ENCODE measurements at places on chromosomes 2 and 18.

DNA sequence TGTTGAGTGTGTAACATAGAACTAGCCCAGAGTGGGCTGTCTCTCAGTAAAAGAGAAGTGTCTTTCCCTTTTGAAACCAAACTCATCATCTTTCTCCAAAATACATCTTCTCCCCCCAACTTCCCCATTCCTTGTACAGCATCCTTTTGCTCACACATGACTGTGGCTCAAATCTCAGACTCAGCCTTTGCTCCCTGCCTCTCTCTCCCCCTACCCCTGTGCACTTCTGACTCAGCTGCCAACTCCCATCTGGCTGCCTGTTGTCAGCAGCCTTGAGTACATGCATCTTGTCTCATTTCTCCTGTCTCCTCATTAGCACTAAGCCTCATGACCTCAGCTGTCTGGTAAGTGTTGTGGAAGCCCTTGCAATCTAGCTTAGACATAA is 18.1 kb upstream of the MGAT4A start:
- DNase-seq = no peak

GRCh38 chr2:8767324-8767723 is 70.1 kb downstream of the KIDINS220 start:
- DNase-seq = no peak

DNA sequence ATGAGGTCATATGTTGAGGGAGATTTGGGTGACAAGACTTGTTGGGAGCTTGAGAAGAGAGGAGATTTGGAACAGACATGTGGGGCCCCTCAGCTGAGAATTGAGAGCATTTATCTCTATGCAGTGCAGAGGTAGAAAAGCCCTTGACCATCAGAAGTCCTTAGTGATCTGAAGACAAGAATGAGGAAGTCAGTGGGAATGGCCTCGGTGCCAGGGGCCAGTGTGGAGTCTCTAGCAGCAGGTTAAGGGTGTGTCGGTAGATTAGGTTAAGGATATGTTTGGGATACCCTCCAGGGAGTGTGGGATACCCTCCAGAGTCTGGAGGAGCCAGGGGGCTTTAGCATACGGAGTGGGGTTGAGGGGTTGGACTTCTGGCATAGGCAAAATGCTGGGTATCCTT is 41.6 kb downstream of the FBXO48 start:
- no peak for DNase-seq

GRCh38 chr2:232842689-232843088 is 27.4 kb upstream of the SNORC start:
- DNase-seq = no peak

DNA sequence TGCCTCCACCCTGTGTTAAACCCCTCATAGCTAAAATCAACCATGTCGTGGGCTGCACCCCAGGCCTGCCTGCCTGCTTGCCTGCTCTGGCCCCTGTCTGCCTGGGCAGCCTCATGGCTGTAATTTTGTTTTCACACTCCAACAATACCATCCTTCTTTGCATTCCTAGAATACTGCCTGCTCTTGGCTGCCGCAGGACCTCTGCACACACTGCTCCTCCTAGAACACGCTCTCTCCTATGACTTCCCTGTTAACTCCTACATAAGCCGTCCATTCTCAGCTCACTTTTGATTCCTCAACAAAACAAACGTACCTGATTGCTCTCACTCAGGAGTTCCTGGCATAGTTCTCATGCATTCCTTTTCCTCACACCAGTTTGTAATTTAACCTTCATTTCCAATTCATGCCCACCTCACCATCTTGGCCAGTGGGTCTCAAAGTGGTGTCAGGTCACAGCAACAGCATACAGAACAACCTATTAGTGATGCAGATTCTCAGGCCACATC is 2.5 kb downstream of the UXS1 start:
- no peak for DNase-seq

DNA sequence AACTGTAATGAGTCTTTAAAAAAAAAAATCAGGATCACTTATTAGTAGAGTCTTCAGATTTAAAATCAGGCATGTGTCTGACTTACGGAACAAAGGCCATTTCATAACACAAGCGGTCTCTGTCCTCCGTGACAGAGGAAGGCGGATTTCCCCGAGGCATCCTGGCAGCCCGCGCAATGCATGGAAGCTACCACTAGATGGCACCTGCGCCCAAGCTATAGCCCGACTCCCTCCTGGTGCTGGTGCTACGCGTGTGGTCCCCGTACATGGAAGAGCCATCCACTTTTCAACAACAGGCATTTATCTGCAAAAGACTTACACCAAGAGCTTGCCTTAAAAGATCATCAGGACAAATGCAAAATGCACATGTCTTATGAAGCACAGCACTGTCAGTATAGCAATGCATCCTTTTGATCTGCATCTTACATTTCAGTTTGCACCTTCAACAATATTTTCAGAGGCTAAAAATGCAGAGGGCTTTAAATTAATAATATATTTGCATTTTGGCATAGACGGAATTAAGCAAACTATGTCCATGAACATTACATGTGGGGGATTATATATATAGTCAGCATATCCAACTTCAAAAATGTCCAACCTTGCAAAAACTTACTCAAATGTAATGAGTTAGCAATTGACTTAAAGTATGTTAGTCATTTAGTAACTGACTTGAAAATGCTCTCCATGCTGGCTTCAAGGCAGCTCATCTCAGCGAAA is 96.0 kb downstream of the ZNF516 start:
- peak; percentile 94 for DNase-seq

DNA sequence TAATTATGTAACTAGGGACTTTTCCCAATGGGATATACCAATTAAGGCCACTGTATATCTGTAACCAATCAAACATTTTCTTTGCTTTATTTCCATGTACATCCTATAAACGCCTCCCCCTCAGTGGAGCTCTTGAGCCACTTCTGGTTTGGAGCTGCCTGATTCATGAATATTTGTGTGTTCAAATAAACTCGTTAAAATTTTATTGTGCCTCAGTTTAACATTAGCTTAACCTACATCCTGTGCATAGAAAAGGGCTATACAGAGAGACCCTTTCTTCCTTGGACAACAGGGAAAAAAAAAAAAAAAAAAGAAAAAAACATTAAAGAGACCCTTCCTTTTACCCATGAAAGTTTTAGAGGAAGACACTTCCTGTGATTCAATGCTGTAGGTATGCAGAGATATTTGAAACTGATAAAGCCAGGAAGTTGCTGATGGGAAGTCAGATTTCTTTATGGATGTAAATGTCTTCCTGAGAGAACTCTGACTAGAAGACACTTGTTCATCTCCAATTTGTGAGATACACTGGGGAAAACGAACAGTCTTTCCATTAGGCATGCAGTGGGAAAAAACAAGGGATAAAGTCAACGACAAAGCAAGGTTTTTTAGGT is 614.6 kb upstream of the SOX11 start:
- DNase-seq = no peak

DNA sequence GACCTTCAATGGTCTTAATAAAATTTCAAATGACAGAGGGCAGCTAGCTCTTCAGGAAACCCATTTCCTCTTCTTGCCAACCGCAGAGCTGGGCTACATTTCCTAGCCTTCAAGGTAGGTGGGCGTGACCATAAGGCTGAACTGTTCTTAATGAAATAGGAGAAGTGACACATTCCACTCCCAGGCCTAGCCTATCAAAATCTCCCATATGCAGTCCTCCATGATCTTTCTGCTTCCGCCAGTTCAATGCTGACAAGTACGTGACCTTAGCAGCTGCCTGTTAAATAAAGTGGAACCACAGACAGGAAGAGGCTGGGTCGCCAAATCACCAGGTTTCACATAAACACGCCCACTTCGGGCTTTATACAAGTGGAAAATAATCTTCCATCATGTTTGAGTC is 13.2 kb downstream of the SERPINE2 start:
- DNase-seq = no peak

DNA sequence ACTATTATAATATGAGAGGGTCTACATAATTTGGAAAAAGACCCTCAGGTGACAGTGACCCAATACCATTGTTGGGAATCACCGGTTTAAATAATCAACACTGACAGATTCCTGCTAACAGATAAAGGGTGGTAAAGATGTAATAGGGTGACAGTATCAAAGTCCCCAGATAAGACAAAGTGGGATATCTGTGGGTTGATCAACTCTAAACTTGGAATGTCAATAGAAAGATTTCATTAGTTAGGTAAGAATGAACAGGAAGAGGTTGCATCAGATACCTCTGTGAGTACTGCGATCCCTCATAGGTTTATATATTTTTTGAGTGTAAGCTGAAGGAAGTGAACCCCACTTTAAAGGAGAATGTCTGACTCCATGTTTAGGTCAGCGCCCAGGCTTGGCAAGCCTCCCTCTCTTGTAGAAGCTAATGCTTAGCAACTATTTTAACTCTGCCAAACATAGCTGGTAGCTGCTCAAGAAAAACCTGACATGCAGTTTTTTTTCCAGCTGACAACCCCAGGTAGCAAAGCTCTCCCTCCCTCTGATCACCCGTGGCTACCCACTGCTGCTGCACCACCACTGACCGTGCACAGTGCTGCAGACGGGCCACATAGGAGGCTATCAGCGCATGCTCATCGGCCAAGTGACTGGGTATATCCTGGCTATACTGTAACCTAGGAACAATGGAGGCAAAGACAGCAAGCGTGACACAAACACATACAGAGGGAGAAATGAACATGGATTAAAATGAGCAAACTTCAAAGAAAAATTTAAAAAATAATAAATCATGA is 113.3 kb upstream of the DNMT3A start:
- DNase-seq = no peak

Measured in AG08396 (cell line).